ENCODE measurements at places on chromosomes 12 and 14. TPM values are rescaled to one million over a fixed set of nuclear protein-coding genes. Genes with fewer than 3 reads are reported as not detected.
A peak's percentile ranks its signal among the peaks of the same experiment; 100 is the strongest.

- DNase-seq: no peak
Measured at GRCh38 chr14:64110802-64111201, 183.4 kb downstream of the ESR2 start.

GRCh38 chr12:56714431-56714929, 10.6 kb downstream of the NACA start:
- DNase-seq: no peak

DNA sequence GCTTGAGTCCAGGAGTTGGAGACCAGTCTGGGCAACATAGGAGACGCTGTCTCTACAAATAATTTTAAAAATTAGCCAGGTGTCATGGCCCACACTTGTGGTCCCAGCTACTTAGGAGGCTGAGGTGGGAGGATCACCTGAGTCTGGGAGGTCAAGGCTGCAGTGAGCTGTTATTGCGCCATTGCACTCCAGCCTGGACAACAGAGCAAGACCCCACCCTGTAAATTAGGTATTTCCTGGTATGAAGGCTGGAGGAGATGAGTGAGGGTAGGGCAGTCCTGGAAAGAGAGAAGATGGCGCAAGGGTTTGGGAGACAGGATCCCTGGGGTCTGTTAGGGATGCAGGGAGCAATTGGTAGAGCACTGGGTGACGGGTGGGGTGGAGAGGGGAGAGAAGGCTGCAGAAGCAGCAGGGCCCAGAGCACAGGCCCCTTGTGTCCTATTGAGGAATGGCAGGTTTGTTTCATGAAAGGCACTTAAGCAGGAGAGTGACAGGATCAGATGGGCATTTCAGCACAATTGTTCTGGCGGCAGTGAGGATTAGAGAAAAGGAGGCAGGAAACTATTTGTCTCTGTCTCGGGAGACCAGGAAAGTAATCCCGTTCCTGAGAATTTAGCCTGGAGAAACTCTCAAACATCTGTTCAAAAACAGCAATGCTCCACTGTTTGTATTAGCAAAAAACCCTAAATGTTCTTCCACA, 47.2 kb upstream of the KTN1 start:
- DNase-seq: peak; percentile 63

DNA sequence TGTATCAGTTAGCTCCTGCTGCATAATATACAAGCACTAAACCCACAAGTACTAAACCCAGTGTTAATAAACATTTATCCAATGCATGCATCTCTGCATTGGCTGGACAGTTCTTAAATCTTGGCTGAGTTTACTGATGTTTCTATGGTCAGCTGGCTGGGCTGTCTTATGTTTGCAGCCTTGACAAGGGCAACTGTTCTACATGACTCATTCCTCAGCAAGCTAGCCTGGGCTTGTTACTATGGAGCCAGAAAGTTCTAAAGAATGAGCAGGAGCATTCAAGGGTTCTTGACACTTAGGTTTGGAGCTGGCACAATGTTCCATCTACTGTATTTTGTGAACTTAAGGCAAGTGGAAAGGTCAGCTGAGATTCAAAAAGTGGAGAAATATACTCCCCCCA, 199.1 kb downstream of the GLT1D1 start:
- DNase-seq: no peak

DNA sequence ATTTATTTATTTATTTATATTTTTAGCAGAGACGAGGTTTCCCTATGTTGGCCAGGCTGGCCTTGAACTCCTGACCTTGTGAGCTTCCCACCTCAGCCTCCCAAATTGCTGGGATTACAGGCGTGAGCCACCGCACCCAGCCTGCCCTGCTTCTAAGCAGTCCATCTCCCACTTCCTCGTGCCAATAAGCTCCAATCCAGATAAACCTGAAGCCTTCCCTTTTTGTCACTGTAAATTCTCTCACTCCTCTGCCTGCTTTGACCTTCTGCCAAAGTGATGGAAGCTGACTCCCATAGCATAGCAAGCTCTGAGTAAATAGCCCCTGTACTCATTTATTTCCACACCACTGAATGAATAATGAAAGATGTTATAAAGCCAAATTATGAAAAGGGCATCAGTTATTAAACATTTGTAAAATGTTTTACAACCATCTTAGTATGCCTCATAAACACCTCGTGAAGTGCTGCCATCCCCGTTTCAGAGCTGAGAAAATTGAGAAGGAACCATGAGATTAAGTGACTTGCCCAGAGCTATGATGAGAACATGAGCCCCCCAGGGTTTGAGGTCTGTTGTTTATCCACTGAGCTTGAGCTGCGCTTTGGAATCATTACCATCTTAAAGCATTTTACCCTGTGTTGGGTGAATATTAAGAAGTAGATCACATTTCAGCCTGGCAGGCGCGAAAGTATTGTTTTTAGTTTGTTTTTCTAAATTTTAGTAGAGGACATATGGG, 30.4 kb downstream of the MANSC1 start:
- no peak for DNase-seq

DNA sequence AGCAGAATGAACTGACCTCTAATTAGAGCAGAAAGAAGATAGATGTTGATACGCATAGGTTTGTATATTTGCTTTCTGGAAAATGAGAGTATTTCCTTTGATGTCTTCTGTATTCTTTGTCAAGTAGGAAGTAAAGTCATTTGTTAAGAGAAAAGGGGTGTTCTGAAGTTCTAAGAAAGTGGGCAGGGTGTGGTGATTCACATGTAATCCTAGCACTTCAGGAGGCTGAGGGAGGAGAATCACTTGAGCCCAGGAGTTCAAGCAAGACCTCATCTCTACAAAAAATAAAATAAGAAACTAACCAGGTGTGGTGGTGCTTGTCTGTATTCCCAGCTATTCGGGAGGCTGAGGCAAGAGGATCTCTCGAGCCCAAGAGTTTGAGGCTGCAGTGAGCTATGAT, 2.8 kb downstream of the RHNO1 start:
- DNase-seq: no peak

GRCh38 chr12:105270671-105271255, 34.8 kb upstream of the APPL2 start:
- DNase-seq: no peak

DNA sequence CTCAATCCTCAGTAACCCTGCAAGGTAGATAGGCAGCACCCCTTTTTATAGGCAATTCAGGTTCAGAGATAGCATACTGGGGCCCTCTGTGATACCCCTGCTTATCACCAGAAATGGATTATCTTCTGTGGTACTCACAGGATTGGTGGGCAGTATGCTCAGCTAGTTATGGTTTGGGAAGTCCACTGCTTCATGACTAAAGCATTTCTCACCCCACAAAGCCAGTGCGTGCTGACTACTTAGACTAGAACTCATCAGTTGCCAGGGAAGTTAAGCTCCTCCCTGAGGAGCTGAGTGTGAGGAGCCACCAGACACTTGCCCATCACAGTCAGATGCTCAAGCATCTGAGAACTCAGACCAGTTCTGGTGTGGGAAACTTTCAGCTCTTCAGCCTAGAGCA, 76.3 kb downstream of the SCAF11 start:
- DNase-seq: peak; percentile 75

- DNase-seq: no peak
Measured at GRCh38 chr12:6730169-6730568, 6.3 kb downstream of the COPS7A start.

- DNase-seq: peak; percentile 99
Measured at GRCh38 chr12:14257734-14258574, 107.5 kb upstream of the ATF7IP start.

DNA sequence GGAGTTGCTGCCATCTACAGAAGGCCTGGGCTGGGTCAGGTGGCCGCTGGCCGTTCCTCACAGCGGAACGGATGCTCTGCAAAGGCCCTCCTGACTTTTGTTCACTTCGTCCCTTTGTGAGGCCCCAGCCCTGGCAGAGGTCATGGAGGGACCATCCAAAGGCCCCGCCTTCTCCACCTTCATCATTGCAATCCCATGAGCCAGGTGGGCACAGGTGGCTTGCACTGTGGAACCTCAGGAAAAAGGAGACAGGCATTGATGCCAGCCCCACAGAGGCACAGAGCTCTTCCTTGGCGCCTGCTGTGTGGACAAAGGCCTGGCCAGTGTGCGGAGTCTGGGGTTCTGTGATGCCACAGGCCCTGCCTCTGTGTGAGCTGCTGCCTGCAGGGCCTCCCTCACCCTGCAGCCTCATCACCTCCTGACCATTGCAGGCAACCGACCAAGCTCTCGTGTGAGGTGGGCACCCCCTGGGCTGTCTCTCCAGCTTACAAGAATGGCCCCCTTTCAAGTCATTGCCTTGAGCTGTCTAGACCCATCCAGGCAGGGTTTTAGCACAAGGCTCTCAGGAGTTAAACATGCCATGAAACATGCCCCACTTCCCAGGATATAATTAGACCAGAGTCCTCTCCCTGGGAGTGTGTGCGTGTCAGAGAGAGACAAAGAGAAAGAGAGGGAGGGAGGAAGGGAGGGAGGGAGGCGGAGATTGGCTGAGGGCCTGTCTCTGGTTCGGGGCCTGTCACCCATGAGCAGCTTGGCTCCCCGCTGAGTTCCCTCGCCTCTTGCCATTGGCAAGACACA, 19.3 kb downstream of the NFKBIA start:
- peak; percentile 71 for DNase-seq

- DNase-seq: no peak
Measured at GRCh38 chr14:90572441-90573150, 175.8 kb downstream of the CALM1 start.

GRCh38 chr12:82694970-82695369, 8.3 kb downstream of the TMTC2 start:
- no peak for DNase-seq

DNA sequence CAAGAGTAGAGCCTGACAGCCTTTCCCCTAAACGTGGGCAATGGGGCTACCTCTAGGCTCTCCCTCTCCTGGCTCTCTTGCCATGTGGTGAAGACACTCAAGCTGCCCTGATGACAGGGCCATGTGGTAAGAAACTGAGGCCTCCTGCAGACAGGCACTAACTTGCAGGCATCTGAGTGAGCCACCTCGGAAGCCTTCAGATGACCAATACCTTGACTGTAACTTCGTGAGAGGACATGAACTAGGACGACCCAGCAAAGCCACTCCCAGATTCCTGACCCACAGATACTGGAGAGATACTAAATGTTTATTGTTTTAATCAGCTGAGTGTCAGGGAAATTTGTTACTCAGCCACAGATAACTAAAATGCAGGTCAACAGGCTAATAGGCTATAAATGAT, 96.4 kb downstream of the EFCAB11 start:
- no peak for DNase-seq

DNA sequence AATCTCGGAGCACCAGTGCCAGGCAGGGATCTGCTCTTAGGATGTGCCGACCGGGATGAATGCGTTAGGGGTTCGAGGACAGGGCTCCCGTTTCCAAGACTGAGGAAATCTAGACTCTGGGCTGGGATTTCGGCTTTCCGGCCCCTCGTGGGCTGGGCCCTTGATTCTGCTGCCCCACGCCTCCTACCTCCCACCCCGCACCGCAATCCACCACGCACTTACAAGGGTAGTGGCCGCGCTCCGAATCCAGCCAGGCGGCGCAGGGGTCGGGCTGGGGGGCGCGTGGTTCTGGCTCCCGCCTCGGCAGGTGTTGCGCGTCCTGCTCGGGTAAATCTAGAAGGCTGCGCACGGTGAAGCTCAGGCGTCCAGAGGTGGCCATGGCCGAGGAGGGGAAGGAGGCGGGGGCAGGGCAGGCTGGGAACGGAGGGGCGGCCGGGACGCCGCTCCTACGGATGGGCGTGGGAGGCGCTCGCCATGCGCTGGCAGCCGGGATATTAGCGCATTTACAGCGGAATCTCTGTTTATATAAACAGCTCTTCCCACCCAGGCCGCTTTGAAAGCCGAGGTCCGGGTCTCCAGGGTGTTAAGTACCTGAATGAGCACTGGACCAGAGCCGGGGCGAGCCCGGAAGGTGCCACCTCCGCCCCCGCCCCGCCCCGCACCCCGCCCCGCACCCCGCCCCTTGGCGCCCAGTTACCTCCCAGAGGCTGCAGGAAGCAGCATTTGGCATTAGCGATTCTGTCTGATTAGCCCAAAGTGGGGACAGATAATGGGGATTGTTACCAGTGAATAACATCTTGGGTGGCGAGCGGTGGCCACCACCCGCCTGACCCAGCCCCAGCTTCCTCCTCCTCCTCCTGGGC, at the start of gene NKX2-8:
TSS of gene NKX2-8 (minus strand) at position 604 of the 863 bp plus-strand sequence. CDS start at position 379, 225 bp downstream.
- peak; percentile 85 for DNase-seq

DNA sequence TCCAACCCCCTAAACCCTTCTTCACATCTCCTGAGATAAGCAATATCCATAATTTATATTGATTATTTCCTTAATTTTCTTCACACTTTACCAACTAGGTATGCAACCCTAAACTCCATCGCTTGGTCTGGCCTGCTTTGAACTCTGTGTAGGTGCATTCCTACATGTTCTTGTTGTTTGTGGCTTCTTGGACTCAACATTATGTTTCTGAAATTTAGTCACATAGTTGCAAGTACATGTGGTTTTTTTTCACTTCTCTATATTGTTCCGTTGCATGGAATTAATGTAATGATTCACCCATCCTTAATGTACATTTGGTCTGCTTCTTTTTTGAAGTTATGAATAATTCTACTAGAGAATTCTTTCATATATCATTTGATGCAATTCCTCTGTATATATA, 1.6 kb upstream of the TAS2R30 start:
- DNase-seq: no peak

GRCh38 chr14:89700801-89701200, 253.7 kb downstream of the EFCAB11 start:
- no peak for DNase-seq

DNA sequence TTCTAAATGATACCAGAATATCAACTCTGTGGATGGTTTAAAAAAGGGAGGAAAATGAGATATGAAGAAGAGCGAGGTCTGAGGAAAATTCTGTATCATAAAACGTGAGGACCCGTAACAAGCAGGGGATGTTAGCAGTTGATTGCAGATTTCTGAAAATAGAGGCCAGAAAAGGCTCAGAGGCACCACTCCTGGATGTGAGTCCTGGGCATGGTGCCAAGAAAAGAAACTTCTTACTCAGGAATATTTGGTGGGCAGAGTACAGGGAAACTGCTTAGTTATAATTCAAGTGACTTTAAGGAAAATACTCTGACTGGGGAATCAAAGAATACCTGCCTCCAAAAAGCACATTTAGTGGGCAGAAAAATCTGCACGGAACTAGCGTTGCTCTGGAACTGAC, 85.5 kb downstream of the PRICKLE1 start:
- no peak for DNase-seq

- no peak for DNase-seq
Measured at GRCh38 chr12:62267480-62267879, 7.3 kb downstream of the USP15 start.

Gene LLPH
- total RNA-seq: 19.9 TPM

Gene C12orf54
- not detected for total RNA-seq

Gene NFE2
- 2.0 TPM for total RNA-seq

Gene TAS2R42
- total RNA-seq: not detected

Gene CDCA3
- total RNA-seq: 53.9 TPM

Gene CMTM5
- total RNA-seq: 0.40 TPM

Gene CD163L1
- 0.75 TPM for total RNA-seq

Gene CERS5
- total RNA-seq: 62.2 TPM

Gene ACVRL1
- 0.19 TPM for total RNA-seq

Gene ARMH4
- 17.3 TPM for total RNA-seq

Gene ADSS1
- 15.8 TPM for total RNA-seq

Gene ZNF891
- 2.8 TPM for total RNA-seq

Gene FNTB
- total RNA-seq: 21.3 TPM

Gene EML5
- total RNA-seq: 2.1 TPM

Gene ADAM21
- total RNA-seq: not detected

Measured in endodermal cell (in vitro differentiated cells).